ENCODE measurements at places on chromosomes 16 and 17.

GRCh38 chr16:51434567-51435198 is 283.6 kb upstream of the SALL1 start:
- DNase-seq = no peak

DNA sequence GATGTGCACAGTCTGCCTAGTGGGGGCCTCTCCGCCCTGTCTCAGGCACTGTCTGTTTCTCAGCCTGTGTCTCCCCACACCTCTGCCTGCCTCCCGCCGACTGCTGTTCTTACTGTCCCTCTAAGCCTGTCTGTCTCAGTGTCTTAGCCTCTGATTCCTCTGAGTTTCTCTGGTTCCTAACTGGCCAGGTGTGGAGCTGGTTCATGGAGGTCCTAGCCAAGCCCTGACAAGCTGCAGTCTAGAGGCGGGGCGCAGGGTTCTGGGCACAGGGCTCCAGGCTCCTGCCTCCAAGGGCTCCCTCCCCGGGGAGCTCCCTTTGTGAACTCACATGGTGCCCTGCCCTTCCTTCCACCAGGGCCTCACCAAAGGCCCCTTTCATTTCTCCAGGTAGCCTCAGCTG is 19.4 kb downstream of the C17orf100 start:
- no peak for DNase-seq

- no peak for DNase-seq
These were observed at the start of gene TRPV2 for GRCh38 chr17:16415031-16415924. TRPV2 (plus strand) TSS chr17:16415571; CDS start chr17:16417669, 2,098 bp downstream.

DNA sequence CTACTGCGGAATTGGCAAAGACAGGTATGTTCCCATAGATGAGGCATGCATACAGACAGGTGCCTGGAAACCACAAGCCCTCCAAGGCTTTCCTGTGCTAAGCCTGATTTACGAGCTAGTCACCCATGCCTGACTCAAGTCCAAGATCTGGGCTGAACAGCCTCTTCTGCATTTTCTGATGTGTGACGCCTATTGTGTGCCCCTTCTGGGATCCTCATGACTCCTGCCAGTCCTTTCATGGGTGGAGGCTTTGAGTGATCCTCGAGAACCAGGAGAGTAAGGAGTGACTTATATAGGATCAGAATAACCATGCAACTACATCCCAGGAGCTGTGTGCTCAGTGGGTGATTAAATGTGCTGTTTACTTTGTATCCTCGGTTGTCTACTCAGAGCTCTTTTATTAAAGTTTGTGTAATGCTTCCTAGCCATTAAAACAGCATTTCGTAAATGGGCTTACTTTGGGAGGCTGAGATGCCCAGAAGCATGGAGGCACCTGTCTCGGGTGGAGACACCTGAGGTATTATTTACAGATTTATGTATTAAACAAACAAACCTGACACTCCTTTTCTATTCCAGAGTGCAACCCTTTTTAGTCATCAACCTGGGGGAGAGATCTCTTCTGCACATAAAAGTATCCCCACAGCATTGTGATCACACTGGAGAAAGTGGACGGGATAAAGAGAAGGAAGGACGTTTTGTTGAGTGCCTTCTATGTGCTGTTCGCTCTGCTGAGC is 373.0 kb upstream of the DYNLRB2 start:
- no peak for DNase-seq

GRCh38 chr17:7632492-7632894 is 2.6 kb downstream of the SHBG start:
- DNase-seq = no peak

GRCh38 chr16:8963010-8963820 is 491 bp downstream of the USP7 start:
- no peak for DNase-seq

DNA sequence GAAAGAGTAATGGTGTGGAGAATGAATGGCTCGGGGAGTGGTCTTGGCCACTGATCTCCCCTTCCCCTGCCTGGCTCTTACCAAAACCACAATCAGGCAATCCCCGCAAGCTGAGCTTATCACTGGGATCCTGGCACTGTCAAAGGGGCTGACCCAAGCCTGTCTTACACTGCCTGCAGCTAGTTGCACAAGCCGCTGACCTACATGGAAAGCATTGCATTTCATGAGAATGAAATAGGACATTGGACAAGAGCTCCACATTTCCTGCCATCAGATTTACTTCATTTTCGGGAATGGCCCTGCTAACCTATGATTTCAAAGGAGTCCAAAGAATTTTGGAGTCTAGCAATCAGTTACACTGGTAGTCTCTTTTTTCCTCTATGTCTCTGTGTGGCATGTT is 146.4 kb downstream of the PCTP start:
- no peak for DNase-seq

GRCh38 chr17:18626152-18626870 is 17.9 kb downstream of the TBC1D28 start:
- no peak for DNase-seq

- DNase-seq = no peak
These were observed 8.4 kb downstream of the TSPOAP1 start for GRCh38 chr17:58320163-58320558.

- no peak for DNase-seq
These were observed 146.6 kb downstream of the TRIM37 start for GRCh38 chr17:58960068-58960467.

DNA sequence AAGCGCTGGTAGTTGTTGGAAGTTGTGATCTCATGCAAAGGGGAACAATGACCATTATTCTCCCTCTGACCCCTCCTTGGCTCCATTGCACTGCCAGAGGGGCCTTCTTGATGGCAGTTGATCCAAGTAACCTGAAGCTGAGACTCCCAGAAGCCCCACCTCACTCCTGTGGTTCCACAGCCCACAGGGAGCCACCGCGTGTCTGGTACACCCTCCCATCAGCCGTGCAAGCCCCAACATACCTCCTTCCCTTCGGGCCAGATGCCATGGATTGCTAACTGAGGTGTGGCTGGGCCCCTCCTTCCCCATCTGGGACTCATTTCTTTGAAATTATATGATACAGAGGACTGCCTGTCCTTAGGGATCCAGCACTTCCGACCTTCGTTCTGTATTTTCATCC is 17.8 kb downstream of the SAP30BP start:
- DNase-seq = no peak

DNA sequence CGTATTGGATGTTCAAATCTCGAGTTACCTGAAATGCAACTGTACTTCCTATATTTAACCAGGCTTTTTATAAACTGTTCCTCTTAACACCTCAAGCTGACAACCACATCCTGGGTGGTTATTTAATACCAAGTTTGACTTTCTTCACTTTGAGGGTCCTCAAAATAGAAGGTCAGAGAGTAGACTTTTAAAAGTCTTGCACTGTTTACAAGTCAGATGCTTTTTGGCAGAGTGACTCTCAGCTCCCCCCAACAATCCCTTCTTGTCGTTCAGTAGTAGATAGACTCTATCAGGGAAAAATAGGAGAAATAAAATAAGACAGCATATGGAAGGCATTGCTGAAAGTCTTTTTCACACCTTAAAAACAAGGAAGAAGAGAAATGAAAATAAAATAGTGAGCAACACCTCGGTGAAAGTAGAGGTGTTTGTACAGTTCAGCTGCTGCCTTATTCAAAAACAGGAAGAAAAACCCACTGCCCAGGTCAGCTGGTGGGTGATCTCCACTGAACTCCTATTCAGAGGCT is 650.4 kb downstream of the WWOX start:
- DNase-seq = no peak

- DNase-seq = no peak
These were observed 1.0 kb downstream of the VEZF1 start for GRCh38 chr17:57986841-57987580.
